ENCODE measurements at places on chromosomes 6 and 20.

GRCh38 chr6:73513496-73513854 is 7.4 kb downstream of the EEF1A1 start:
- DNase-seq = no peak

GRCh38 chr6:84696166-84696565 is 68.2 kb downstream of the TBX18 start:
- DNase-seq = no peak

GRCh38 chr6:11142296-11143027 is 30.9 kb upstream of the ERVFRD-1 start:
- DNase-seq = no peak

GRCh38 chr6:10307028-10307427 is 107.8 kb downstream of the TFAP2A start:
- DNase-seq = no peak

DNA sequence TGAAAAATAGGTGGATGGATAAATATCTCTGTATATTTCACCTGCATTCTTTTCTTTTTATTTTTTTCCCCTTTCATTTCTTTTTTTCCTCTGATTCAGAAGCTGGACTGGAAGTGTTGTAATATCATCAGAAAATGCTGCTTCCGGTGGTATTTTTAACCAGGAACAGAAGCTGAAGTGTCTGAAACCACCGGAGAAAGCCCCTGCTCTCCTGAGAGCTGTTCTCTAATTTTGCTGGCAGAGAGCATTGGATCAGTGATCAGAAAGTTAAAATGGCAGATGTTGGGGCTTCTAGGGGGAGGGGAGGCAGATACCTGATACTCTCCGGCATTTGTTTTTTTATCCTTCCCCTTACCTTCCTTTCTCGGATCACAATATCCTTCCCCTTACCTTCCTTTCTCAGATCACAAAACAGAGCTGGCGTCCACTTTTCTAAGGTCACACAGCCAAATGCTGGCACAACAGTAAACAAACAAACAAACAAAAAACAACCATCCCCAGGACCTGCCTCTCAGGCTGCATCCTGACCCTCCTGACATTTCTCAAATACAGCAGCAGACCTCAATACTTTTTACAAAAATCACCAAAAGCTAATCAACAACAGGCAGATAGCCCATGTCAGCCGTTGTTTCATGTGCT is 143.2 kb upstream of the ZNF217 start:
- DNase-seq = no peak

- no peak for DNase-seq
These were observed 104.7 kb downstream of the LRRC1 start for GRCh38 chr6:53899512-53899911.

DNA sequence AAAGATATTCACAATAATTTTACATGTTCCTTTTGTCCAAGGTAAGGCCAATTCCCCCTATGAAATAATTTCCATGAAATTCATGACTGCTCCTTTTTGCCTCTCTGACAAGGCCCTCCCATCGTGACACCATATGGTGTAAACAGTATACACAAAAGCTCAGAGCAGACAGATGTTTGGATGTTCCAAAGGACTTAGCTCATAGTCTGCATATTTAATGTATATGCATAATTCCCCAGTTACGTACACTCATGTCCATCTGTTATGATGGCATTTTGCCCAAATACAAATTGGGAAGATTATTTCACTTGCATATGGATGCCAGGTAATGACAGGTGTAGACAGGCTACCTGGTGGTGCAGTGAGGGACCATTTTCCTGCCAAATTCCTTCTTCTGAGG is 376.5 kb downstream of the KHDRBS2 start:
- DNase-seq = no peak

DNA sequence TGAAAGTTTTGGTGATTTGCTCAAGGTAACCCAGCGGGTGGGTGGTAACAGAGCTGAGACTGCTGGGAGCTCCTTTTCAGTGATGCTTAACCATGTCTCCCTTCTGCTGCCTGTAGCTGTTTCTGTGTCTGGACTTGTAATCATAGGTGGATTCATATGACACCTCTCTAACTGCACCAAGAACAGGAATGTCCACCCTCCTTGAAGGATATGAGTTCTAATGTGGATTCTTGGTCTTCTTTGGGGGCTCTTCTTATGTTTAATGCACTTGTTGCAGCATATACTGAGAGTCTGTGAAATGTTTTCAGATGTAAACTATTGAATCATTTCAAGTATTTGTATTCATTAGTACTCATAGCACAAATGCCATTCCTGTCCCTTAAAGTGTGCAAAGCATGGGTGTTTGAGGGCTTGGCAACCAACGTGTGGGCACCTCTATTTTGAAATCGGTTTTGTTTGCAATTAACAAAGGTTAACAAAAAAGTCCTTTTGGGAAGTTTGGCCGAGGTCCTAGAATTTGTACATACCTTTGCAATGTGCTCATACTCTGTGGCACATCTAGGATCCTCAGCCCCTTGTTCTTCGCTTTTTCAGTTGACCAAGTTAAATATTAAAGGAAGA is 138.0 kb downstream of the SOX4 start:
- no peak for DNase-seq

DNA sequence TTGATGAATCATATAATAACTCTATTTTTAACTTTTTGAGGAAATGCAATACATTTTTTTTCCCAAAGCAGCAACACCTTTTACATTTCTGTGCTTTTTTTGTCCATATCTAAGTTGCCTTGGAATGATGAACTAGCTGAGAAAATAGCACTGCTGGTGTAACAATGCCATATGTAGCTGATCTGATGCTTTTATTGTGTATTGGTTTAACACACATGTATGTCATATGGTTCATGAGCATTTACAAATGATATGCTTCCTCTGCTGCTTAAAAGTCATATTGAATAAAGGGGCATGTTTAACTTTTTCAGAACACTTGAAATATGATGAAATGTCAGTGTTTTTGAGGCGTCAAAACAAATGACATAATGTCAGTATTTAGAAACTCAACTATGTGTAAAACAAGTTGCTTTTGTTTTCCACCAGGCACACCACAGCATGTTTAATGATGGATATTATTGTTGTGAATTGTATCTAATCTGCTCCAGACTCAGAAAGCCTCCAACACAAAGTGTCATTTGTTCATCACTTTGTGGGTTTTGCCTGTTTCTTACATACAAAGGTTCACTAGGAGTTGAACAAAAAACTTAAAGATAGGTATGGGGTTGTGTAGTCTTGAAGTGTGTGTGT is 775.8 kb upstream of the FLRT3 start:
- no peak for DNase-seq

- no peak for DNase-seq
These were observed 61.6 kb upstream of the JAG1 start for GRCh38 chr20:10735195-10735949.

DNA sequence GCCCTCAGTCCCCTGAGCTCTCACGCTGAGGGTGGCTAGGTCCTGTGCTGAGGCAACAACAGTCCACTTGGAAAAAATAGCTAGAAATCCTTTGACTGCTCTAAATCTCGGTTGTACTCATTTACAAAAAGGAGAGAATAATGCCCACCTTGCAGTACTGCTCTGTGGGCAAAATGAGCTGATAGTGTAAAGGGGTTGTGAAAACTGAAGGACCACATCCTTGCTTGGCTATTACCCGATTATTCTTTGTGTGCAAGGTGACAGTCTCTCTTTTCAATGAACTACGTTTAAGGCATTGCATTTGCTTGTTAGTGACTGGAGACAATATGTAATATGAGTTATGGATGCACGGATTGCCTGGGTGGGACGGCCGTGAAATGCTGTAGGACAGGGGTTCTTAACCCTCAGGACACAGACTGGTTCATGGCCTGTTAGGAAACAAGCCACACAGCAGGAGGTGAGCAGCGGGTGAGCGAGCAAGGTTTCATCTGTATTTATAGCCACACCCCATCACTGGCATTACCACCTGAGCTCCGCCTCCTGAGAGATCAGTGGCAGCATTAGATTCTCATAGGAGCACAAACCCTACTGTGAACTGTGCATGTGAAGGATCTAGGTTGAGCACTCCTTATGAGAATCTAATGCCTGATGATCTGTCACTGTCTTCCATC is 14.6 kb downstream of the SAMD3 start:
- no peak for DNase-seq

DNA sequence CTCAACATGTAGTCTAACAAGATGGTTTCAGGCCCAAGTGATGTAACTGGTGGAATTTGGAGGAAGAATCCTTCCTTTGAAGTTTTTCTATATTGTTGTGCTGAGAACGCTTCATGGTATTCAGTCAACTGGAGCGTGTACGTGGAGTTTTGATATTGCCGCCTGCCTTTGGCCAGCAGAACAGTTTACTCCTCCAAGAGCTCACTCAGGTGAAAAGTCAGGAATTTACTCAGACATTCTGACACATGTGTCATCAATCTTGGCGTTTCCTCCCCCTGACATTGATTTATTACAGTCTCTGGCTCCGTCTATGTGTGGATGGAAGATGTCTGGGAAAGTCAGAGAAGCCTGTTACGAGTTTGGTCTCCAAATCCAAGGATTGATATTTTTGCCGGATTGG is 19.0 kb upstream of the TGM2 start:
- DNase-seq = no peak

DNA sequence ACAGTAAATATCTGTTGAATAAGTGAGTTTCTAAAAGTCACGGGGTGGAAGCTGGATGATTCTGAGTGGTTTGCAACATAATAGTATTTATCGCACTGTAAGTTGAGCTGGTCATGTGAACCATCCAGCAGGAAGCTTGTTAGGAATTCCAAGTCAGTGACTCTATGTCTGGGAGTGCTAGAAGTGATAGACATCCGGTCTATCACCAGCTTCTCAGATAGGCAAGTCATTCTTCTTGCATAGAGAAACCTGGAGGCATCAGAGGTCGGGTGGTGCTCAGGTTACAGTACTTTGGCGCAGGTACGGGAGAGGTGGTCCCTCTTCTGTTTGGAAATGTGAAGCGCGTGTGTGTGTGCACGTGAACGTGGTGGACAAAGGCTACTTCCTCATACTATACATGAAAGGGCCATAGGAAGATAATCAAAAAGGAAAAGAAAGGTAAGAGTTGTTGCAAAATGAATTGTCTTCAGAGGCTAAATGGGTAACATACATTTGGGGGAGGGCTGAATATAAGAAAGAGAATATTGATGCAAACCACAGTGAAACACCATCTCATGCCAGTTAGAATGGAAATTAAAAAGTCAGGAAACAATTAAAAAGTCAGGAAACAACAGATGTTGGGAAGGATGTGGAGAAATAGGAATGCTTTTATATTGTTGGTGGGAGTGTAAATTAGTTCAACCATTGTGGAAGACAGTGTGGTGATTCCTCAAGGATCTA is 299.3 kb upstream of the ZFP64 start:
- peak; percentile 83 for DNase-seq

- no peak for DNase-seq
These were observed 38.3 kb upstream of the LTV1 start for GRCh38 chr6:143804835-143805239.

- DNase-seq = no peak
These were observed 81.5 kb downstream of the CEBPB start for GRCh38 chr20:50272030-50272723.

All from BJ (cell line).